Activated CD4-positive, alpha-beta T cell treated with anti-CD3 and anti-CD28 coated beads, Interleukin-2, amount 50 U/mL, for 24 hours (primary cell): ENCODE measurements at places on chromosomes 13 and 19.

GRCh38 chr19:31135841-31136240 lies 213.4 kb downstream of the TSHZ3 start:
- no peak for DNase-seq

- no peak for DNase-seq
These were observed 1.6 kb downstream of the FTL start for GRCh38 chr19:48966541-48967345.

GRCh38 chr19:45785097-45785496 lies 2.8 kb upstream of the DMPK start:
- DNase-seq = no peak

GRCh38 chr13:32737111-32737571 lies 150.9 kb downstream of the PDS5B start:
- no peak for DNase-seq

DNA sequence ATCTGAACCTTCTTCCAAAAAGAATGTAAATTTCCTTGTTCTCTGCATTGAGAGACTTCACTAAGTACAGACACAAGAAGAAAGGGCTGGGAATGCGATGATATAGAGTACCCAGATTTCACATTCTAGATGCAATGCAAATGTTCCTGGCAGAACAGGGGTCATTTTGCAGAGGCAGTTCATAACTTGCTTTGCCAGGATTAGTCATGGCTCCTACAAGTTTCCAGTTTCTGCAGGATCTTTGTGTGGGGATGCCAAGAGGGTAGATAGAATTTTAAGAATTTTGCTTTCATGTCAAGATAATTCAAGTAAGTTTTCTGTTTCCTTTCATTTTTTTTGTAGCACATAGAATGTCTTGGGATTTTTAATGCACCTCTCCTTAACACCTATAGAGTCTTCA lies 181.2 kb downstream of the FGF9 start:
- no peak for DNase-seq

GRCh38 chr19:3970313-3970807 lies 539 bp downstream of the DAPK3 start:
- DNase-seq = no peak

- no peak for DNase-seq
These were observed 2541.1 kb downstream of the PCDH9 start for GRCh38 chr13:64688893-64689677.

DNA sequence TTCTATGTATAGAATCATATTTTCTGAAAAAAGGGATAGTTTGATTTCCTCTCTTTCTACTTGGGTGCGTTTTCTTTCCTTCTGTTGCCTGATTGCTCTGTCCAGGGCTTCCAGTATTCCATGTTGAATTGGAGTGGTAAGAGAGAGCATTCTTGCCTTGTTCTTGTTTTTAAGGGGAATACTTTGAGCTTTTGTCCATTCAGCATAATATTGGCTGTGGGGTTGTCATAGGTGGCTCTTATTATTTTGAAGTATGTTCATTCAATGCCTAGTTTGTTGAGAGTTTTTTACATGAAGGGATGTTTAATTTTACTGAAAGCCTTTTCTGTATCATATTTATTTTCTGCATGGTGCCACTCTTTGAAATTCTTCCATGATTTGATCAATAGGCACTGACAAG lies 173.5 kb upstream of the IRS2 start:
- no peak for DNase-seq
